ENCODE measurements at places on chromosomes 5 and 9. TPM values are rescaled to one million over a fixed set of nuclear protein-coding genes. Genes with fewer than 3 reads are reported as not detected.

DRD1 gene
- polyA plus RNA-seq: not detected

TLE1 gene
- 2.3 TPM for polyA plus RNA-seq

C5orf52 gene
- polyA plus RNA-seq: not detected

GRCh38 chr5:32173267-32174010 lies 680 bp downstream of the GOLPH3 start:
- H3K27ac ChIP-seq: peak overlapping the region; percentile 98
- peaks cover 3% of the 10 kb centered on the region for H3K36me3 ChIP-seq
- peak overlapping the region; percentile 69 for H3K4me3 ChIP-seq
- no peaks in the 10 kb centered on the region for H3K27me3 ChIP-seq
- DNase-seq: peak; percentile 39

GRCh38 chr9:111069183-111069582 lies 30.9 kb upstream of the LPAR1 start:
- no peak overlapping the region for H3K4me3 ChIP-seq
- no peak overlapping the region for H3K27ac ChIP-seq
- H3K4me1 ChIP-seq: no peaks in the 10 kb centered on the region
- no peak for DNase-seq
- H3K27me3 ChIP-seq: no peaks in the 10 kb centered on the region
